ENCODE measurements at places on chromosomes 3 and 15.

- DNase-seq, result no peak
Observed at GRCh38 chr15:48614051-48614450, 31.5 kb downstream of the FBN1 start.

DNA sequence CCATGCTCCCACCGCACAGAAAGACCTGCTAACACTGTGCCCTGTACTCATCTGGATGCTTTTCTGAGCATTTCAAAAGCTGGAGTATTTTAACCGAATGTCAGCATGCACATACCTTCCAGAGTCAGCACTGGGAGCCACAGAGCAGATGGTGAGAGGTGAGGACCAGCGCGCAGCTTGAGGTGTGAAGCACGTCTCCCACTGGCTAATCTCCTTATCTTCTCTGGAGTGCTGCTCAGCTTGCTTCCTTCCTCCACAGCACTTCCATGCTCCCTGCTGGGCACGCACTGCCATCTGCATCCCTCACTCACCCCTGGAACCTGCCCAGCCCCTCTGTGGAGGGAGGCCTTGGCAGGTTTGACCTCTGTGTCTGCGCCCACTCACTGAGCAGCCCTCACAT is at the start of gene GNB5:
TSS of gene GNB5 (minus strand) at position 186 of the 400 bp plus-strand sequence. CDS start 6,716 bp downstream, outside the sequence.
- no peak for DNase-seq

DNA sequence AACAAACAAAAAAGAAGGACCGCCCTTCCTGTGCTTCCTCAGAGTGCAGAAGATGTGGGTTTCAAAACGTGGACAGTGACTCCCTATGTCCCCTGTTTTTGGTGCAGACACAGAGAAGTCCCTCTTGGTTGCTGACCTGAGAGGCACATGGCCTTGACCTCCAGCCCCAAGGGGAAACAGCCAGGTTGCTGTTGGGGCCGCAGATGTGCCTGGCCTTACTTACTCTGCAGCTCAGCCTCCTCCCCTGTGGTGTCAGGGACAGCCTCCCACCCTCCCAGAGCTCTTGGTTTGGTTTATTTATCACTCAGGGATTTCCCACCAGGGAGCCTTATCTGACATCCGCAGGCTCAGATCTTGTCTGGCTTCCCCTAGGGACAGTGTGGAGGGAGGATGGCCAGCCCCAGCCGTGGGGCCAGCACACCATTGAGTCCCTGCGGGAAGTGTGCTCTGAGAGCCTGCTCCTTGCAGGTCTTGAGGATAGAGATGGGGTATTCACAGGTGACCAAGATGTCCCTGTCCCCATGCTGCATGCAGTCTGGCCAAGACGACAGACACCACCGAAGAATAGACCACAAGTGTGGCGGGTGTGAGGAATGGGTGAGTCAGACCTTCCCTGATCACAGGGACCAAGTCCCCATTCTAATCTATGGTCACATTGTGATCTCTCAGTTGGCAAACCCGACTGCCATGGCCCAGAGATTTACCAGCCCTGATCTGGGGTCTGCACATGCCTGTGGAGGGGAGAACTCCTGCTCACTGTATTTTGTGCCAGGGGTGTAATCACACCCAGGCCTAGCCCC is 134.3 kb upstream of the ABHD17C start:
- no peak for DNase-seq

- DNase-seq, result no peak
Observed at GRCh38 chr15:57510647-57511046, 81.1 kb upstream of the MYZAP start.

DNA sequence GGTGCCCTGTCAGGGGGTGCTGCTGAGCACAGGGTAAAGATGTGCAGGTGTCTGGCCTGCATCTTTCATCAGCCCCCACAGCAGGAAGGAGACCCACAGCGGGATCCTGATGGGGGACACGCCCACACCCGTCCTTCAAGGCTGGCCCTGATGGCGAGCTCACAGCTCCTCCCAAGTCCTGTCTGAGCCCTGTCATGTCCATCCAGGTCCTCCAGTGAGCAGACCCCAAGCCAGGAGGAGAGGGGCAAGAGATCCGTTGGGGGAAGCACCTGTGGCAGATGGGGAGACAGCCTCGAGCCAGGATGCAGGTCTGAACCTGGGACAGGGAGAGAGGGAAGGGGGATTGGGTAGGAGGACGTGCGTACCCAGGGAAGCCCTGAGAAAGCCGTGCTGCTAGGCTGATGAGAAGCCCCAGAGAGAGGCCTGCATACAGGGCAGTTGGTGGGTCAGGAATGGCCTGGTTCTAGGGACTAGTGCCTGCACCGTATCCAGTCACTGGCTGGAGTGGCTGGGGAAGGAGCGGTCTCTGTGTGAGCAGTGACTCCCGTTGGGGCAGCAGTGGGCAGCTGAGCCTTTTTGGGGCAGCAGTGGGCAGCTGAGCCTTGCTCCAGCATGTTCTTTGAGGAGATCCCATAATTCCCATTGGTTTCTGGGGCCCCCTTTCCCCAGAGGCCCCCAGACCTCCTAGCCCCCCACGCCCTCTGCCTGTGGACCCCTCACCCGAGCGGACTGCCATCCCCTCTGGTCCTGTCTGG is 133.3 kb upstream of the MEF2A start:
- no peak for DNase-seq

- DNase-seq, result no peak
Observed at GRCh38 chr3:183485093-183485492, 56.7 kb upstream of the MCF2L2 start.

Data from cortex of kidney (tissue), 1 donor.